Non-pigmented ciliary epithelial cell (primary cell): ENCODE measurements at places on chromosomes 2 and 18.
A peak's percentile ranks its signal among the peaks of the same experiment; 100 is the strongest.

DNA sequence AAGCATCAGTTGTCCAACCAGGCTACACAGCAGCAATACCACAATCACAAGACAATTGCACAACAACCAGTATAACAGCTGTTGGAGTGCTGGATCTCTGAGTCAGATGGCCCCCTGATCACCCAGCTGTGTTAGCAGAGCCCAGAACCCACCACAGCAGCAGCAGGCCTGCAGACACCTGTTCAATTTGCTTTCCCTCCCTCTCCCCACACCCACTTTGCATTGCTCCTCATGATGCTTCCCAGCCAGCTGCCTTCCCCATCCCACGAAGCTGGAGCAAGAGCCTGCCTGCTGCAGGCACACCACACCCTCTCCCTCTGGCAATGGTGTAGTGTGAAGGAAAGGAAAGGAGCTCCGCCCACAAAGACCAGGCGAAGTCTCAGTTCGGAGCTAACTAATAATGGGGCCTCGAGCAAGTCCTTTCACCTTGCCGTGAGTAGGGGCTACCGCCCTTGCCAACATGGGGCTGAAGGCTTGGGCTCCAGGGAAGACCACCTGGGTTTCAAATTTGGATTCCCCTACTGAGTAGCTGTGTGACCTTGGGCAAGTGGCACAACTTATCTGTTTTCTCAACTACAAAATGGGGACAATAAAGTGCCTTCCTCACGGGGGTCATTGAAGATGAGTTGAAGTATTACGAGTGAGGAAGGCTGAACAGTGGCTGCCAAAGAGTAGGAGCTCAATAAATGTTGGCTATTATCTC is 19.4 kb upstream of the ZBTB7C start:
- no peak for DNase-seq

DNA sequence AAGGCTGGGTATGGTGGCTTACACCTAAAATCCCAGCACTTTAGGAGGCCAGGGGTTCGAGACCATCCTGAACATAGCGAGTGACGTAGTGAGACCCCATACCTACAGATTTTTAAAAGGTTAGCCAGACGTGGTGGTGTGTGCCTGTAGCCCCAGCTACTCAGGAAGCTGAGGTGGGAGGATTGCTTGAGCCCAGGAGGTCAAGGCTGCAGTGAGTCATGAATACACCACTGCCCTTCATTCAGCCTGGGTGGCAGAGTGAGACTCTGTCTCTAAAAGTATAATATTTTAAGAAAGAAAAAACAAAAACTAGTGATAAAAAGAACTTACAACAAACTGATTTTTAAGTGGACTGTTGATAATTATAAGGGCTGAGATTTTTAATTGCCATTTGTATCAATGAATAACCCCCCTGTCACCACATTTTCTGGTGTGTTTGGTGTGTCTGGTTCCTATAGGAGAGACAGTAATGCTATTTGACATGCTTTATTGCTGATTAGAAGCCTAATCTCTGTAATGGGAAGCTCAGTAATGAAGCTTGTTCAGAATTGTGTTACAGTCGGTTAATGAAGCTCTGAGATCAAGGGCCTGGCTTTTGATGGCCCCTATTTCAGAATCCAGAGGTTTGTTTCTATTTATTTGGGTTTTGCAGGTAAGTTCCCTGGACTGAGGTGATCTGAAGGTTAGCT is 147.0 kb downstream of the NEDD4L start:
- no peak for DNase-seq

DNA sequence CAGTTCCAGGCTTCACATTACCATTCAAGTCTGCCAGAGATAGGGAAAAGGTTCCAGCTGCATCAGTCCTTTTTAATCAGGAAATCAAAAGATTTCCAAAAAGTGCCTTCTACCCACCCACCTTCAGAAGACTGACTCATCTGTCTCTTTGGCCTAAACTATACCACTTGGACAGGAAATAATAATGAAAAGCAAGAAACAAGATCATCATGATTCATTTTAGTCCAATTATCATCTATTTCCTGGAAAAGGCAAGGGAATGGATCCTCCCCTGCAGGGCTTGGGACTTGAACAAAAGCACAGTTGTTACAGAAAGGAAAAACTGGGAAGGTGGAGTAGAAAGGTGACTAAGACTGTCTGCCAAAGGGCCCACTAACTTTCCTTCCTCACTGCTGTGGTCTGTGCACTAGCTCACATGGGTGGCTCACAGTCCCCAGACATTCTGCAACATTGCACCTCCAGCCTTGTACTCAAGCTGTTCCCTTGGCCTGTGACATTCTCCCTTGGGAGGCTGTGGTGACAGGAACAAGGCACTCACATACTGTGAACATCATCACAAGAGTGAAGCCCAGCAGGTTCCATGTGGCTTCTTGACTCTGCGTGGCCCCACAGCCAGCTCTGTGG is 75.3 kb downstream of the VSNL1 start:
- no peak for DNase-seq

GRCh38 chr2:36801088-36801487 is 104.6 kb downstream of the VIT start:
- DNase-seq, result no peak

GRCh38 chr18:24764766-24765165 is 304.3 kb downstream of the HRH4 start:
- DNase-seq, result no peak

DNA sequence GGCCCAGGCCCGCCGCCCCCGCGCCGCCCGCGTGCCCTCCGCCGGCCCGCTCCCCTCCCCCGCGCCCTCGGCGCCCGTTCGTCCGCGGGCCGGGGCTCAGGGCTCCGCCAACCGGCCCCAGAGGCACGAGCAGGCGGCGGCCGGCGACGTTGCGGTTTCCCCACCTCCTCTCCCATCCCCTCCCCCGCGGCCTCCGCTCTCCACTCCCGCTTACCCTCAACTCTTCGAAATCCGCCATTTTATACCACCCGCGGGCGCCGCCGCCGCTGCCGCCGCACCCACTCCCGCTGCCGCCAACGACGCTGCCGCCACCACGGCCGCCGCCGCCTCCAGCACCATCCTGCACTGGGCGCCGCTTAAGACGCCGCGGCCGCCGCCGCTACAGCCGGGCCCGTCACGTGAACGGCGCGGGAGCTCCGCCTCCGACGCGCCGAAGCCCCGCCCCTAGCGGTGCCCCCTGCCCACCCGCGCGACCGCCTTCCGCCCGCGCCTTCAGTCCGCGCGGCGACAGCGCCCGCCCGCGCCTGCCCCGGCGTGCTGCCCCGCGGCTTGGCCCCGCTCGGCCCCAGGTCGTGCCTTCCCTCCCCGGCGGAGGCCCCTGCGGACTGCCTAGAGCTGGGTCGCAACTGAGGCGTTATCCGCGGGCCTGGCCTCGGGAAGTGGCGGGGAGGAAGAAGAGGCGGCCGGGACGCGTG is at the start of the genes KATNAL2 and PIAS2:
KATNAL2 (plus strand) TSS at position 495 of the 695 bp plus-strand sequence. CDS start 29,271 bp downstream, outside the sequence.
PIAS2 (minus strand) TSS at position 400 of the 695 bp plus-strand sequence; CDS start at position 238, 162 bp downstream.
- DNase-seq, result no peak

- no peak for DNase-seq
These were observed 69.7 kb downstream of the NCK2 start for GRCh38 chr2:105814291-105814940.

DNA sequence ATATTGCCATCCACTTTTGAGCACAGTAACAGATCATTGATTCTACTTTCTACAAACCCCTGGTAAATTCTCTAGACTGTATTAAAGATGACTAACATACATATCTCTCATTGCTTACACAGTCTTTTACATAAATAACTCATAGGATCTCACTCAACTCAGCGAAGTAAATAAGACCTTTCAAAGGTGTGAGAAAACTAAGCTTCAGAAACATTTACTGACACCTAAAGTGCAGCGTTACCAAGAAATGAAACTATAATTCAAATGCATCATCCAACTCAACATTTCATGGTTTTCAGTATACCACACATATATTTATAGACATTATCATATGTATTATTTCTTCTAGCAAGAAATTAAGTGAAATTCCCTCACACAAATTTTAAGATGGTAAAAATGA is 189.8 kb downstream of the METTL4 start:
- DNase-seq, result no peak

- no peak for DNase-seq
These were observed 115.1 kb upstream of the PELI1 start for GRCh38 chr2:64259312-64259711.

- no peak for DNase-seq
These were observed 234.0 kb downstream of the EPHA4 start for GRCh38 chr2:221337957-221338685.

DNA sequence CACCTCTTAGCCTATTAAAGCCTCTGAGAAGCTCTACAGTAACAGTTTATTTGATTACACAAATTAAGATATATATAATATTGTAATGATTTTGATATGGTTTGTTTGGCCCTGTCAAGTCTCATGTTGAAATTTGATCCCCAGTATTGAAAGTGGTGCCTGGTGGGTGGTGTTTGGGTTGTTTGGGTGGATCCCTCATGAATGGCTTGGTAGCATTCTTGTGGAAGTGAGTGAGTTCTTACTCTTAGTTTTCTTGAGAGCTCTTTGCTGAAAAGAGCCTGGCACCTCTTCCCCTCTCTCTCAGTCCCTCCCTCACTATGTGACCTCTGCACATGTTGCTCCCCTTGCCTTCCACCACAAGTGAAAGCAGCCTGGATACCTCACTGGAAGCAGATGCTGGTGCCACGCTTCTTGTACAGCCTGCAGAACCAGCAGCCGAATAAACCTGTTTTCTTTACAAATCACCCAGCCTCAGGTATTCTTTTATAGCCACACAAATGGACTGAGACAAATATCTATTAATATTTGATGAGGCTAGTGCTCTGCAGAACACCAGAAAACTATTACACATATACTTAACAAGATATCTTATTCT is 52.8 kb downstream of the SLC4A10 start:
- DNase-seq, result no peak

DNA sequence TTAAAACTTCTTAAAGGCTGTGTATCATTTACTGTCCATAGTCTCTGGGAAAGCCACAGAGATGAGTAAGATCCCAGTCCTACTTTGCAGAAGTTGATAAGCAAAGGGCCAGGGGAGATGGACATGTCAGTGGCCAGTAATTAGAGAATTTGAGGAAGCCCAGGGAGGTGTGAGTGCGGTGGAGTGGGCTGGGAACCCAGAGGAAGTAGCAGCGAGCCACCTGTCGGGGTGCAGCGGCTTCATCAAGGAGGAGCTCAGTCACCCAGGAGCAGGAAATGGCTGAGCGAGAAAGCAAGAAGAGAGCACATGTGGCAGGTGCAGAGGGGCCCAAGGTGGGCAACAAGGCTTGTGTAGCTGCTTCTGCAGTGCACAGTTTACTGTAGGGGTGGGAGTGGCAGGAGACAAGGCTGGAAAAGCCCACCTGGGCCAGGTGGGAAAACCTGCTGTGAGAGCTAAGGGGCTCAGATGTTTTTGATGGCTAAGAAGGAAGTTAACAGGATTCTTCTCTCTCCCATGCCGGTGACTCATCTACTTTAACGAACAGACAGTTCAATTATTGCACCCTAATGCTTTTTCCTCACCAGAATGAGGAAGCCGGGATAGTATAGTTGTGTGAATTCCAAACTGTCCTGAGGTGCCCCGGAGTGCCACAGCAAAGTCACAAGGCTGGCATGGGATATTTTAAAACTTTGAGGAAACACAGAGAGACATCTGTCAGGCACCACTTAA is 34.8 kb upstream of the MGAT5 start:
- no peak for DNase-seq

DNA sequence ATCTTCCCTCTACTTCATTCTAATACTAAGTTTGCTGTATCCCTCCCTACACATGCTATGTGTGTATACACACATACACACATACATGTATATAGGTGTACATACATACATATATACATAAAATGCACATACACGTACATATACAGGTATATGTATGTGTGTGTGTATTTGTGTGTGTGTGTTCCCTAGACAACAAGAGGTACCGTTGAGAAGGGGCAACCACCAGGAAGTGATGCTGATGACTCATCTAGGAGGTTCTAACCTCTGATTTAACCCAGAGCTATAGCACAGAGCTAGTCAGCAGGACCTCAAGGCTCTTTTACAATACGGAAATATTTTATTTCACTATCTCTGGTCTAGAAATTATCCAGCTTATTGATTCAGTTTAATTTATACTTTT is 139.2 kb downstream of the LAMA3 start:
- DNase-seq, result peak; percentile 44

- DNase-seq, result no peak
These were observed 21.6 kb downstream of the GPR55 start for GRCh38 chr2:230903231-230904150.

- DNase-seq, result no peak
These were observed 122.6 kb upstream of the PIEZO2 start for GRCh38 chr18:11271954-11272353.
